ENCODE measurements at places on chromosomes 7 and 10.

DNA sequence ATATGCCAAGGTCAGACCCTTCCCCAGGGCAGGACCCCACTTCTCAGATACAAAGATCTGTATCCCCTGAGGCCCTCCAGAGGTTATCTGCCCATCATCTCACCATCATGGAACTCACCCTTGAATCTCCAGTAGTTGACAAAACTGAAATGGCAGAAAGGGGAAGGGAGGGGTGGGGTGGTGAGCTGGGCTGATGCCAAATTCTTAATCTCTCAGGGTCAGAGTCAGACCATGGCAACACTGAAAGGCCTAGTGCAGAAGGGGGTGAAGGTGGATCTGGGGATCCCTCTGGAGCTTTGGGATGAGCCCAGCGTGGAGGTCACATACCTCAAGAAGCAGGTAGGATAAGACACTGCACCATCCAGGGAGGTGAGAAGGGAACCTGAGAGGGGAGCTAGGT is 3.1 kb downstream of the CNPY4 start:
- DNase-seq, result no peak

DNA sequence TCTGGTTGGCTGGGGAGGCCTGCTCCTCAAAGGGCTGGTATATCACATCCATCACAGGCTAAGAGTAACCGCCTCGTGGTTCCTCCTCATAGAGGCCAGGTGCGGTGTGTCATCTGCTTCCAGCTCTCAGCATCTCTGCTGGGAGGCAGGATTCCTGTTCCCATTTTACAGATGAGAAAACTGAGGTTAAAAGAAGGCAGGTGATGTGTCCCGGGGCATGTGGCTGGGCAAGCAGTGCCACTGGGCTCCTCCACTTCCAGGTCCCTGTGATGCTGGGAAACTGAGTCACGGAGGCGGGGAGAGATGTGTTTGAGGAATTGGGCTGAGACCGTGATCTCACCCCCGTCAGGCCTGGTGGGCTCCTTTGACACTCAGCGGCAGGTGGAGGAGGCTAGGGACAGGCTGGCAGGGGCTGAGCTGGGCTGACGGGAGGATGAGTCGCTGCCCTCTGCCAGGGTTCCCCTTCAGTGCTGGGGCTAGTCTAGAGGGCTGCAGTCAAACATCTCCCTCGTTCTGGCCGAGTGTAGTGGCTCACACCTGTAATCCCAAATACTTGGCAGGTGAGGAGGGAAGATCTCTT is 9.4 kb downstream of the ARPC1B start:
- no peak for DNase-seq

DNA sequence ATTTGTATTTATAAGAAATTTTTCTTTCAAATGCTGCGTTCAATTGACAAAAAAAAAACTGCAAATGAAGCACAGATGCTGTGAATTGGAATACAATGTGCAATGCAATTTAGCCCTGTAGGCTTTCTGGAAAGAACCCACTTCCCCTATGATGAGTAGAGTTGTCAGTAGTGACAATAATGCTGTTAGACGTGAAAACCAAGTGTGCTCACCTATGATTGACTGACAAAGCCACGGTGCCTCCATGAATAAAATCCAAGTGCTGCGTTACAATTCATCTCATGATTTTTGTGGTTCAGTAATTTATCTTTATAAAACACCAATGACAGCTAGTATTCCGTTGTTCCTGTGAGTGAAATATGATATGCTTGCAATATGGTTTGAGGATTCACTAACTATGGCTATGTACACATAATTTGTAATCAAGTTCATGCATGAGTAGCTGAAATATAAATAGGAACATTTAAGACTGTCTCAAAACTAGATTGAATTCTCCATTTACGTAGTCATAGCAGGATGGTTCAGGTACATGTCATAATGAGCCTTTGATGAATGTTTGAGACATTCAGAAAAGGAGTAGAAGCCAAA is 1160.3 kb downstream of the CNTNAP2 start:
- peak; percentile 97 for DNase-seq

GRCh38 chr10:66151346-66151745 is 774.5 kb upstream of the LRRTM3 start:
- no peak for DNase-seq

DNA sequence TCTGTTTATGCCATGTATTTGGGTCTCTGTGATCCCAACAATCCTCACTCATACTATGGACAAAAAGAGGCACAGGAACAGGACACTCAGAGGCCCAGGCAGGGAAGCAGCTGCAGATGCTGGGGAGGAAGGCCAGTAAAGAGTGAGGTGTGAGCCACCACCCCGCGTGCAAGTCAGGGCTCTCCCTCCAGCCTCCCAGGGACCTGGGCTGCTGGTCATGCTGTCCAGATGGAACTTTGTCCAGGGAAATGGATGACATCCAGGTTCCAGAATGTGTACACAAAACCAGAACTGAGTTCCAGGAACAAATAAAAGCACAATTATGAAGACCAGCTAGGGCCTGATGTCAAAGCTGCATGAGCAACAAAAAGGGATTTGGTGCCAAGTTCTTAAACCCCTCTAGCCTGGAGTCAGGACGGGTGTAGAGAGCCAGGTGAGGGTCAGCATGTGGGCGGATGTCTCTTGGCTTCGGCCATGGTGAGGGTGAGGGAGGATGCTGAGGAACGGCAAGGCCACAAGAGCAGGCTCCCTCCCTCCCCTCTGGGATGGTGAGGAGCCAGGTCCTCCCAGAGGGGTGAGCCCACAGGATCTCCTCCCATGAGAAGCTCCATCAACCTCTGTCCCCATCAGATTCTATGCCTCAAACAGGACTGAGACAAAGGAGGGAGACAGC is 739.7 kb downstream of the PARD3 start:
- no peak for DNase-seq

GRCh38 chr10:16656895-16657294 is 135.2 kb upstream of the C1QL3 start:
- no peak for DNase-seq

DNA sequence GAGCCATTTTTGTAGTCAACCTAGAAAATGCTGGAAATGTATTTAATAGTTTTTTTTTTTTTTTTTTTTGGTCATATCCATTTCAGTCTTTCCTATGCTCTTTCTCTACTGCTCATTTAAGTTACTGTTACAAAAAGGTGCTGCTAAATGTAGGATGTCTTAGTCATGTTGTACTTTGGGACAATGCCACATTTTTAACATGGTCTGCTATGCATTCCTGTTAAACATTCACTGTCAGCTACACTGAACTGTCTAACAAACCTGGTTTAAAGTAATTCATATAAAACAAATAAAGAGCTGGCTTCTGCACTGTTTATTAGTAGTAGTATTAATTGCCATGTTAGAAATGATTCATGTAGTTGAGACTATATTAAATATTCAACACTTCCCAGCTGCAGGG is 108.6 kb downstream of the NSUN6 start:
- DNase-seq, result no peak

- DNase-seq, result no peak
Observed at GRCh38 chr10:88491314-88491713, 91.8 kb downstream of the RNLS start.

DNA sequence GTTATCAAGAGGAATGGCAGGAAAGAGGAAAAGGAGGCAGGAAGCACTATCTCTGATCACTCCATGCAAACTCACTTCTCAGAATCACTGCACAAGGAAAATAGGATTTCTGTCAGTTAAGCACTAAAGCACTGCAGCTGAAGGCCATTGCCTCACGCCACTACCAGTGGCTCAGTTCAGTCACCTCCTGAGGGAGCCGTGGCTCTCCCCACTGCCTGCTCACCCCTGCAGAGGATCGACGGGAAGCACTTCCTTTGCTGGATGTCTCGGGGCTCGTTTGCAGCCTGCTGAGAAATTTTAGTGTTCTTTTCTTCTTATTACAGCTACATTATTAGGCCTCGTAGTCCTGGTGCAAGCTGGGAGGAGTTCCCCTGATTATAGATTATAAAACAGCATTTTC is 90.1 kb upstream of the ADCY1 start:
- DNase-seq, result peak; percentile 22

GRCh38 chr10:111297351-111297848 is 220.6 kb downstream of the ADRA2A start:
- DNase-seq, result no peak

DNA sequence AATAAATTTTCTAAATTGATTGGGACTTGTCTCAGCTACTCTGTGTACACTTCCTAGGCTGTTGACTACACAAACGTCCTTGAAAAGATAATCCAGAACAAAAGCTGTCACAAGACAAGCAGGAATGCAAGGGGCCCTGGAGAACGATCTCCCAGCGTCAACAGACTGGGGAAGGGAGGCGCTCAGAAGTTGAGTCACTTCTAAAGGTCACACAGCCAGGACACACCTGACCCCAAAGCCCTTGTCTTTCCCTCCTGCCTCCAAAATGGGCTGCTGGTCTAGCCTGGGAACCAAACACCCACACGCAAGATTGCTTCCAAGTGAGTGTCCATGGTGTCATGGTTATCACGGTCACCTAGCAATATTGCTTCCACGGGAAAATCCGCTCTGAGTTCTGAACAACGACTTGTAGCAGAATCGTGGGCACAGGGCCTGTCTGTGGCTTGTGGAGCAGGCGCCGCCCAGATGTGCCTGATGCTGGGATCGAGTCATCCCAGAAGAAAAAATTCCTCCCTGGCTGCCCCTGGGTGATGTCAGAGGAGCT is 49.8 kb downstream of the SPOCK2 start:
- no peak for DNase-seq

- no peak for DNase-seq
Observed at GRCh38 chr10:100289641-100290040, 3.2 kb upstream of the BLOC1S2 start.

DNA sequence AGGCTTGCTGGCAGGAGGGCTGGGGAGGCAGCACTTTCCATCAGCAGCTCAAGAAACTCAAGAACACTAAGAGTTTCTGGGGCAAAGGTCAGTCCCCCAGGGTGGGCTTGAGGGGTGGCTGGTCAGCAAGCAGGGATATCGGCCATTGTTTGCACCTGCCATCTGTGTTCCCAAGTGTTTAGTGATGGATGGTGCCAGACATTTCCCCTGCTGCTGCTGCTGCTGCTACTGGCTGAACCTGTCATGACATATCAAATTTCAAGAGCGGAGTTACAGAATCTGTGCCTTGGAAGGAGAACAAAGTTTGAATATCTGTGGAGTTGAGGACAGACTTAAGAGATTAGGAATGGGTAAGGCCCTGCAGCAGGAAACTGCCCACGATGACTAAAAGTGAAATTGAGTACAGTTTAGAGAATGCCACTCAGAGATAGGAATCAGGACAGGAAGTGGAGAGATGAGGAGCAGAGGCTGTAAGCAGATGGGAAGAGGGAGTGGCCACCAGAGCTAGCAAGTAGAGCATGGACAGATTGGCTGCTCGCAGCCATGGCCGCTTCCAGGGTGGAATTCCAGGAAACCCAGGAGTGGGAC is 39.2 kb upstream of the PPP1R3C start:
- peak; percentile 63 for DNase-seq

DNA sequence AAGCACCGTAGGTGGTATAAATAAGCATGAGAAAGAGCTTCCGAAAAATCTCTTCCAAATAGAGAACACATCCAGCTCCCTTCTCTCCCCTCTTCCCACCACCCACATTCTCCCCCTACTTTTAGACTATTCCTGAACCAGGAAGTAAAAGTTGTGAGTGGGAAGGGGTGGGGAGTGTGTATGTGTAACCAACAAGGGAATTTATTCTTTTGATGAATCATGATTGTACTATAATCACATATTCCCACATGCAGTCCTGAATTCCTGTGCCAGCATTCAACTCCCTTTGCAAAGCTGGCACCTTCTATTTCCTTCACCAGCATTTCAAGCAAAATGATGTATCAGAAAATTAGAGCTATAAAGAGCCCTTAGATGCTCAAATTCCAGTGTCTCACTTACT is 230.6 kb upstream of the CHRM2 start:
- DNase-seq, result no peak

DNA sequence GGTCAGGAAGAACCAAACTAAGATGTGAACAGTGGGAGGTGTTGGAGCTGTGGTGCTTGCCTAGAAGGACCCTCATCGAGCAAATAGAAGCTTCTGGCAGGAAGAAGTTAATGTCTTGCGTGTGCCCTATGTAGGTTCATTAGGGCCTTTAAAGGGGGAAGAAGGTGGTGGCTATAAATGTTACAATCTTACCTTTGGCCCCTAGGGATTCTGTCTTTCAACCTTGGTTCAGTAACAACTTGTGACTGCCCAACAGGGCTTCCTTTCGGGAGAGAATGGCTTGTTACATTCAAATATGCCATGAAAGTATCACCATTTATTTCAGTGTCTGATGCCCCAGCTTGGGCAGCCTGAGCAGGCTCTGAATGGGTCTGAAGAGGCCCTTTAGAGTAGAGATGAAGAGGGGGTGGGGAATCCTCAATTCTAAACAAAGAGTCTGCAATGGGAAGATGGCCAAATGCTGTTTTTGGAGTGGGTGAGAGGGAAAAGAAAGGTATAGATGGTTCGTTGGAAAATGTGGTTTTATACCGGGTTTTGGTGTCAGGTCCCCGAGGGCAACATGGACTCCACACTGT is 108.0 kb downstream of the TCF7L2 start:
- no peak for DNase-seq

- no peak for DNase-seq
Observed at GRCh38 chr7:88276605-88277153, 30.0 kb downstream of the STEAP4 start.

GRCh38 chr7:2182461-2182860 is 50.3 kb downstream of the MAD1L1 start:
- DNase-seq, result no peak

All from NCI-H748 treated with DMSO at 0.1 percent for 48 hours (cell line).